ENCODE measurements at places on chromosomes 11 and 22. TPM values are rescaled to one million over a fixed set of nuclear protein-coding genes. Genes with fewer than 3 reads are reported as not detected.
A peak's percentile ranks its signal among the peaks of the same experiment; 100 is the strongest.

GRCh38 chr11:93054881-93055280 is 85.4 kb downstream of the MTNR1B start:
- H3K4me1 ChIP-seq: no peaks in the 10 kb centered on the region
- H3K27ac ChIP-seq: no peak overlapping the region
- H3K4me3 ChIP-seq: no peak overlapping the region

- H3K36me3 ChIP-seq: no peaks in the 10 kb centered on the region
- H3K27ac ChIP-seq: peak overlapping the region; percentile 98
- H3K4me1 ChIP-seq: peaks cover 24% of the 10 kb centered on the region
- H3K27me3 ChIP-seq: peaks cover 10% of the 10 kb centered on the region
Observed at GRCh38 chr22:38203090-38203810, 1.5 kb downstream of the MAFF start.

- no peak for DNase-seq
- H3K27me3 ChIP-seq: no peaks in the 10 kb centered on the region
- H3K4me3 ChIP-seq: no peak overlapping the region
- H3K36me3 ChIP-seq: no peaks in the 10 kb centered on the region
- peak overlapping the region; percentile 16 for H3K27ac ChIP-seq
Observed at GRCh38 chr11:12841946-12842630, 167.0 kb upstream of the RASSF10 start.

- H3K27me3 ChIP-seq: no peaks in the 10 kb centered on the region
- H3K4me3 ChIP-seq: no peak overlapping the region
- H3K36me3 ChIP-seq: no peaks in the 10 kb centered on the region
Observed at GRCh38 chr11:115961159-115962003, 457.2 kb upstream of the CADM1 start.

GRCh38 chr22:40039482-40040115 is 44.8 kb downstream of the FAM83F start:
- H3K4me1 ChIP-seq: peaks cover 45% of the 10 kb centered on the region
- H3K4me3 ChIP-seq: no peak overlapping the region
- H3K36me3 ChIP-seq: no peaks in the 10 kb centered on the region
- no peaks in the 10 kb centered on the region for H3K27me3 ChIP-seq
- peak overlapping the region; percentile 8 for H3K27ac ChIP-seq
- no peak for DNase-seq

DNA sequence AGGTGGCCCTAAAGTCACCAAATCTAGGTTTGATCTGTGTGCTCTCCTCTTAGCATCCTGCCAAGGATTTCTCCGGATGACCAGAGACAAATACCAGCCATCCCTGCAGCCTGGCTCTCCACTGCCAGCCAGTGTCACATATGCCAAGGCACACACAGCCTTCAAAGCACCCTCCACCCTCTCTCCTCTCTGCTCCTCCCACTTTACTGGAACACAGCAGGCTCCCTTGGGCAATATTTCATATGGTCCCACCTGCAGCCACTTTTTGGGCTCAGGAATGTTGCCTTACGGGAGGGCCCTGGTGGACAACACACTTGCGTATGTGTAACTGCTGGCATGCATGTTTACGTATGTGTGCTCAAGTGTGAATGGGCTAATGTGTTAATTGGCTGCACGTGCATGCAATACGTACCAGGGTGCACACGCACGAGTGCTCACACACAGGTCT is 183.9 kb downstream of the CEP164 start:
- no peaks in the 10 kb centered on the region for H3K4me1 ChIP-seq
- no peak for DNase-seq
- no peaks in the 10 kb centered on the region for H3K36me3 ChIP-seq
- no peak overlapping the region for H3K27ac ChIP-seq
- H3K4me3 ChIP-seq: no peak overlapping the region
- no peaks in the 10 kb centered on the region for H3K27me3 ChIP-seq

DNA sequence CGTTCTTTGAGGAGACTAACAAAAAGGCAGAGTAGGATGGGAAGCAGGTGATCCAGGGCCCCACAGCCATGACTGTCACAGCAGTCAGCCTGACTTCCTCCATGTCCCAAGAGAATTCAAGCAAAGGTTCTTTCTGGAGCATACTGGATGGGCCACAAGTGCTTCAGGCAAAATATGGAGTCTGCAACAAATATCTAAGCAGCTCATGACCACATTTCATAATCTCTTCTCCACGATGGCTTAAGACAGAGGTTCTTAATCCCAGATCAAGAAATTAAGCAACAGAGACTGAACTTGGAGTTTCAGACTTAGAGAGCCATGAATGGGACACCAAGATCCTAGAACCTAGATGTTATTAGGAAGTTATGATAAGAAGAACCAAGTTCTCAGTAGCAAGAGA is 31.6 kb downstream of the GUCY1A2 start:
- H3K4me1 ChIP-seq: no peaks in the 10 kb centered on the region
- H3K36me3 ChIP-seq: no peaks in the 10 kb centered on the region
- H3K4me3 ChIP-seq: no peak overlapping the region
- H3K27ac ChIP-seq: no peak overlapping the region
- DNase-seq: no peak

- no peak for DNase-seq
- no peak overlapping the region for H3K4me3 ChIP-seq
- no peaks in the 10 kb centered on the region for H3K27me3 ChIP-seq
- H3K27ac ChIP-seq: no peak overlapping the region
Observed at GRCh38 chr11:86138958-86139357, 70.1 kb upstream of the PICALM start.

- DNase-seq: no peak
- H3K36me3 ChIP-seq: no peaks in the 10 kb centered on the region
- H3K27me3 ChIP-seq: peaks cover 5% of the 10 kb centered on the region
- peak overlapping the region; percentile 47 for H3K4me3 ChIP-seq
- peaks cover 17% of the 10 kb centered on the region for H3K4me1 ChIP-seq
- no peak overlapping the region for H3K27ac ChIP-seq
Observed at GRCh38 chr11:18790883-18791206, 753 bp downstream of the PTPN5 start.

DNA sequence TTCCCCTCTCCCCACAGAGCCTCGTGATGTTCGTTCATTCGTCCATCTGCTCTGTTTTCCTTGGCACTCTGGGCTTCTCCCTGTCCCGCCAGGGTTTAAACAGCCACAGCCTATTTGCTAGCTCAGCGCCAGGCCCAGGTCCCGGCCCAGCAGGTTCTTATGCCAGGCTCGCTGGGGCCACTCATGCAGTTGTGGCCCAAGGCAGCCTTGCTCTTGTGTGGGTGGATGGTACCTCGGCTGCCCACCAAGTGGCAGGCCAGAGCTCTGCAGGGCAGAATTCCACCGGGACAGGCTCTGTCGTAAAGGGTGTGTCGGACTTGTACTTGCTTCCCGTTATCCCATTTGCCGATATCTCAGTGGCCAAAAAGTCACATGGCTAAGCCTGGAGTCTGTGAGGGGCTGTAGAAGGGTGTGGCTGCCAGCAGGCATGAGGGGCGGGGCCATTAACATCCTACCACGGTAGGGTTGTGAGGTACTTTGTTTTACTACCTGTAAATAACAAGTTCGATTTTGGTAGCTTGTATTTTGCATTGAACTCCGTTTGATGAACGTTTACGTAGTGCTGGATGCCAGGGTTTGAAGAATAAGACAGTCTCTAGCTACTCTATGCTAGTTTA is 7.9 kb downstream of the FAM118A start:
- peaks cover 4% of the 10 kb centered on the region for H3K36me3 ChIP-seq
- no peaks in the 10 kb centered on the region for H3K27me3 ChIP-seq
- H3K4me3 ChIP-seq: no peak overlapping the region
- peaks cover 46% of the 10 kb centered on the region for H3K4me1 ChIP-seq
- peak overlapping the region; percentile 85 for H3K27ac ChIP-seq

DNA sequence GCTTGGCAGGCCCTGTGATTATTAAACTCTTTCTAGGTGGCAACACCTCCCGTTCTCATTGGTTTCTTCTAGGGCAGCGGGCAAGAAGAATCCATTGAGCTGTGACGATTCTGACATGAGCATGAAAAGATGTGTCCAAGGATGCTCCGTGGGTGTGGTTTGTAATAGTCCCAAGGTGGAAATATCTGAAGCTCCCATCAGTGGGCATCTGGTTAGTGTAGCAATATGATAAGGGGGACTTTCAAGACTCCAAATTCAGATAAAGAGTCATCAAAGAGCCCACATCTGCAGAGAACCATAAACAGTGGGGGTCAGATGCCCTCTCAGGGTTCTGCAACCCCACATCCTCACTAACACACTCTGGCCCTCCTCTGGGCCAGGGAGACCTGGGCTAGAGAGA is 42.6 kb downstream of the TST start:
- peaks cover 7% of the 10 kb centered on the region for H3K4me1 ChIP-seq
- no peak overlapping the region for H3K4me3 ChIP-seq
- H3K36me3 ChIP-seq: no peaks in the 10 kb centered on the region
- DNase-seq: no peak
- no peaks in the 10 kb centered on the region for H3K27me3 ChIP-seq
- no peak overlapping the region for H3K27ac ChIP-seq

DNA sequence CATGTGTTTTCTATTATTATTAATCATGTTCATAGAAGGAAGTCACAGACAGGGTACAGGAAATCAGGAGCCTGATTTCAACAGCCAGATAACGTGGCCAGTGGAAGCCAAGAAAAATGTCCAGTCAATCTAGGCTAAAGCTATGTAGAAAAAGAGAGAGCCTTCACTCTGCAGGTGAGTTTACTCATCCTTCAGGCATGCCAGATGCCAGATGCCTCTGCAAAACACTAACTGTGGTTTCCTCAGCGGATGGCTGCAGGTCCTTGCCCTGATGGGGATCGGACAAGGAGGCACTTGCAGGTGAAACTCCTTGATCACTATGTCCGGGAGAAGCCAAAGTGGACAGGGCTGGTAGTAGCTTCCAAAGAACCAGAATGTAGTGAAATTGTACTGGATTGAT is 962.3 kb upstream of the RAG2 start:
- no peak overlapping the region for H3K27ac ChIP-seq
- no peak for DNase-seq
- H3K4me3 ChIP-seq: no peak overlapping the region
- no peaks in the 10 kb centered on the region for H3K36me3 ChIP-seq

DNA sequence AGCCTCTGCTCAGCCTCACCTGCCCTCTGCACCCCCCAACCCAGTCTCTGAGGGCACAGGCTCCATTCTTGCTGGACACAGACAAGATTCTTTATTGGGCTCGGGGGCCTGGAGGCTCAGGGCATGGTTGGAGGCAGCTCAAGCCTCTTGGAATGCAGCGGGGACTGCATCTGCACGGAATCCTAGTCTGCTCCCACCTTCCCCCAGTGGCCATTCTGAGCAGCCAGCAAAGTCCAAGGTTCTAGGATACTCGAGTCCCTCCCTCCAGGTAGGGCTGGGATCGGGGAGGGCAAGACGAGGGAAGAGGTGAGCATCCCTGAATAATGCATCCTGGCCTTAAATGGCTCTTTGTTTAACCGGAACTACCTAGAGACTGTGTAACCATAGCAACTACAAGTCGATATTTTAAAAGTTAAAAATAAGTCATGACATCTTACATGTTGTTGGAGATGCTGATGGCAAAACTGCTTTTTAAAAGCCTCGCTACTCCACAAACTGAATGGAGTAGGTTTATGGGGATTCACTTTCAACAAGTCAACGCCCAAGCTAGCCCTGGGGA is 10.7 kb upstream of the IGSF22 start:
- no peaks in the 10 kb centered on the region for H3K4me1 ChIP-seq
- DNase-seq: no peak
- no peak overlapping the region for H3K27ac ChIP-seq
- no peaks in the 10 kb centered on the region for H3K36me3 ChIP-seq

The RNF26 gene
- 19.7 TPM for total RNA-seq

The TMEM86A gene
- 2.5 TPM for total RNA-seq

The TMPRSS5 gene
- 0.33 TPM for total RNA-seq

GRCh38 chr11:110859998-110860397 is 147.8 kb upstream of the ARHGAP20 start:
- DNase-seq: no peak
- no peak overlapping the region for H3K27ac ChIP-seq
- no peak overlapping the region for H3K4me3 ChIP-seq
- no peaks in the 10 kb centered on the region for H3K36me3 ChIP-seq
- no peaks in the 10 kb centered on the region for H3K27me3 ChIP-seq
- peaks cover 22% of the 10 kb centered on the region for H3K4me1 ChIP-seq

DNA sequence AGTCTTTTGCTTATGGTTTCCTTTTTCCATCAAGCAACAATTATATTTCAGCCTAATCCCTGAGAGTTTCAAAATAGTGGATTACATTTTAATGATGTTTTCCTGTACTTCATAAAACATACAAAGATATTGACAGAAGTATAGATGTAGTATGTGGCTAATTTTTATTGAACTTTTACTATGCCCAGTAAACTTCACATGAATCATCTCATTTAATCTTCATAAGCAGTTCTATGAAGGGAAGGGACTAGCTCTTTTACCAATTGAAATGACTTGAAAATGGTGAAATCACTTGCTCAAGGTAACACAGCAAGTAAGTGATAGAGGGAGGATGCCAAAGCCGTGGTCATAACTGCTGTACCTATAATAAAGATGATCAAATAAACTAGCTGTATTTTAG is 27.5 kb downstream of the RTN3 start:
- no peak overlapping the region for H3K4me3 ChIP-seq
- H3K4me1 ChIP-seq: peaks cover 24% of the 10 kb centered on the region
- H3K27me3 ChIP-seq: no peaks in the 10 kb centered on the region
- H3K36me3 ChIP-seq: no peaks in the 10 kb centered on the region
- H3K27ac ChIP-seq: no peak overlapping the region

The TTC36 gene
- total RNA-seq: 3.7 TPM

The MIOX gene
- not detected for total RNA-seq

GRCh38 chr11:85758480-85759039 is 52.4 kb downstream of the SYTL2 start:
- DNase-seq: no peak
- H3K27me3 ChIP-seq: no peaks in the 10 kb centered on the region
- no peaks in the 10 kb centered on the region for H3K36me3 ChIP-seq
- H3K4me1 ChIP-seq: no peaks in the 10 kb centered on the region
- H3K27ac ChIP-seq: no peak overlapping the region

The NLRP10 gene
- not detected for total RNA-seq

The SCGB2A2 gene
- total RNA-seq: not detected

The GRAMD4 gene
- 46.6 TPM for total RNA-seq

GRCh38 chr22:44289414-44290171 is 23.2 kb downstream of the SHISAL1 start:
- no peaks in the 10 kb centered on the region for H3K4me1 ChIP-seq
- H3K4me3 ChIP-seq: no peak overlapping the region
- no peaks in the 10 kb centered on the region for H3K27me3 ChIP-seq
- no peak for DNase-seq
- no peak overlapping the region for H3K27ac ChIP-seq

DNA sequence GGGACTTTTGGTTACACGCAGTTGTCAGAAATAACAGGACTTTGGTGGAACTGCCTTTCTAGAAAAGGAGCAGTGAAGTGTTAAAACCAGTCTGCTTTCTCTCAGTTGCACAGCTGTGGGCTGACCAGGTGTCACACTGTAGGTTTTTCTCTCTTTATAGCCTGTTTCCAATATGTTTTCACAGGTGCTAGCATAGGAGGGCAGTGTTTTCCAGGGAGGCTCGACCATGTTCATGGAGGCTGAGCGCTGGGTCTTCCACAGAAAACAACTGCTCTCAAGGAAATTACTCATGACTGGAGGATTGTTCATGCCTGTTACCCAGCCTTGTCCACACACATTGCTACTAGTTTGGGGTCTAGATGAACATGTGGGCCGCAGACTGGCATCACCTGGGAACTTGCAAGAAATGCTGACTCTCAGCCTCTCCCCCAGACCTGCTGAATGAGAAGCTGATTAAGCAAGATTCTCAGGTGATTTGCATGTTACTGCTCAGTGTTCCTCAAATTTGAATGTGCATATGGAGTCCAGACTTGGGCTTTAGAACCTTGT is 157.7 kb downstream of the MAML2 start:
- no peaks in the 10 kb centered on the region for H3K36me3 ChIP-seq
- H3K4me3 ChIP-seq: no peak overlapping the region
- H3K27me3 ChIP-seq: no peaks in the 10 kb centered on the region
- no peak for DNase-seq

The TMEM132A gene
- 2.9 TPM for total RNA-seq

The CXCR5 gene
- 0.17 TPM for total RNA-seq

All from esophagus muscularis mucosa (tissue), 4 donors.